ENCODE measurements at places on chromosomes 16 and 17. TPM values are rescaled to one million over a fixed set of nuclear protein-coding genes. Genes with fewer than 3 reads are reported as not detected.

RAB37 gene
- 0.09 TPM for total RNA-seq

CCL1 gene
- not detected for total RNA-seq

SMIM5 gene
- total RNA-seq, result not detected

DHRS7C gene
- not detected for total RNA-seq

VPS35L gene
- total RNA-seq, result 67.7 TPM

C1QTNF1 gene
- 42.1 TPM for total RNA-seq
